ENCODE measurements at places on chromosomes 7 and 10.

DNA sequence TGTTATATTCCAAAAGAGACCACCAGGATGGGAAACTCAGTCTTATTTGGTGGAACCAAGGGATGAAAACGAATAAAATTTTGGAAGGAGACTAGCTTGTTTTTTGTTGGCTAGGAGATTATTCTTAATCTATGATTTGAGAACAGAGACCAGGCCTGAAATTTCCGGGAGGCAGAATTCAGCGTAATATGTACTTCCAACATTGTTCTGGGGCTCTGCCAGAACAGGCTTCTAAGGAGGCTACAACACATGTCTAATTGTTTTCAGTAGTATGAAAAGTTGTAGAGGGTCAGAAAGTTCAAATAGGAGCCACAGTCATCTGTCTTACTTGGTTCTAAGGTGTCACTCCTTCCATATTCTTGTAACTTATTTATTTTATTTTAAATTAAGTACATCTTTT is 1.7 kb downstream of the DDX21 start:
- DNase-seq, result no peak

GRCh38 chr10:46234026-46234425 is 52.8 kb upstream of the ANTXRL start:
- no peak for DNase-seq

DNA sequence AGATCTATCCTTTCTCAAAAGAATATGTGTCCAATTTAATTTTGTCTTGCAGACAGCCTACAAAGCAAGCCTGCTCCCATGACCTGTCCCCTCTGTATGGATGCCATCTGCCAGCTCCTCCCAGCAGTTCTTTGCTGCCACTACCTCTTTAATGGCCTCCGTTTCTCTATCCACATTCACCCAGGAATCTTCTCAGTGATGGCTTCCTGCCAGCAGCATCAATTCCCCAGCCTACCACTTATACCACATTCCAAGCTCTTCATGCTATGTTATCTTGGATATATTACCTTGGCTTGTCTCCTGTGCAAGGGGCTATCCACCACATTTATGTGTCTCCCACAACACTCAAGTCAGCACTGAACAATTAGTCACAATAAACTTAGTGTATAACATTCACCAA is 133.2 kb downstream of the VPS50 start:
- DNase-seq, result no peak

GRCh38 chr7:29345590-29345989 is 151.0 kb downstream of the CHN2 start:
- DNase-seq, result no peak

- DNase-seq, result no peak
Observed at GRCh38 chr10:113978802-113979201, 64.9 kb upstream of the ADRB1 start.

DNA sequence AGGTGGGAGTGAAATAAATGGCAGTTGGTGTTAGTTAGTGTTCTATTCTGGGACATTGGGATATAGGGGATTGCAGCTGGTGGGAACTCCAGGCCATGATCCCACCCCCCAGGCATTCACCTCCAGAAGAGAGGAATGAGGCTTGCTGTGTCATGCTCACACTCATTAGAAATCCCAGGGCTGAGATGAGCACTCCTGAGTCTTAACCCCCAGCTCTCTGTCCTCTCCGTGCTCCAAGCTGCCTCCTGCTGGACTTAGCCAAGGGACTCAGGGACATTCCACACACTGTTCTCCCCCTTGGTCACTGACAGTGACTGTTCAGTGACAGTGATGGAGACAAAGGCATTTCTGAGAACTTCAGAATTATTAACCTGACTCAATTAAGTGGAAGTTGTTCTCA is 21.5 kb downstream of the CYP26A1 start:
- no peak for DNase-seq

DNA sequence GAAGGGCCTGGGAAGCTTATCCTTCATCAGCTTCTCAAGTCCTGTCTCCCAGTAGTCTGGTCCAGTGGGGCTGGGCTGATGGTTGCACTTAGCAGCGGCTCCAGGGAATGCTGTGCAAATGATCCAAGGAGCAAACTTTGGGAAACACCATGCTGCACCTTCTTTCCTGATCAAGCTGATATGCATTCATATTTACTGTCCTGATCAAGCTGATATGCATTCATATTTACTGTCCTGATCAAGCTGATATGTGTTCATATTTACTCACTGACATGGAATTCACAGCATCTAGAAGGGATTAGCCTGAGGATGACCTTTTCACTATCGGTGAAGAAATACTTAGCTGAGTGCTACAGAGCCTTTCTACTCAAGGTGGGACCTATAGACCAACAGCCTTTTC is 330.7 kb downstream of the BMPER start:
- no peak for DNase-seq

GRCh38 chr10:25048450-25048849 is 32.0 kb downstream of the THNSL1 start:
- DNase-seq, result no peak

DNA sequence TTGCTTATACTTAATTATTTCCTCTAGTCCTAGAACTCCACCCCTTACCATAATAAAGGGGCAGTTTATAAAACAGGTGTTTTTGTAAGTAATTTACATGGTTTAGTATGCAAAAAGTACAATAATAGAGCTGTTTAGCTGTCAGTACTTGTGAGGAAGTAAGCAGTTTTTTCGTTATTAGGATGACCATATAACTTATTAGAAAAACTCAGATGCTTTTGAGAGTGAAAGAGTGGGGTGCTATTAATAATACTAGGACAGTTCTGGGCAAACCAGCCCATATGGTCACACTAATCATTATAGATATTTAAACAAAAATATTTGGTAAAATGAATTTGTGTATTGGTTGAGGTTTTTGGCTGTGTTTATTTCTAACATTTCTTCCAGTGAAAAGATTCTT is 201.9 kb upstream of the KAT6B start:
- no peak for DNase-seq

GRCh38 chr7:29825775-29826529 is 19.6 kb downstream of the WIPF3 start:
- DNase-seq, result no peak

GRCh38 chr7:15778191-15778590 is 91.7 kb upstream of the MEOX2 start:
- no peak for DNase-seq

DNA sequence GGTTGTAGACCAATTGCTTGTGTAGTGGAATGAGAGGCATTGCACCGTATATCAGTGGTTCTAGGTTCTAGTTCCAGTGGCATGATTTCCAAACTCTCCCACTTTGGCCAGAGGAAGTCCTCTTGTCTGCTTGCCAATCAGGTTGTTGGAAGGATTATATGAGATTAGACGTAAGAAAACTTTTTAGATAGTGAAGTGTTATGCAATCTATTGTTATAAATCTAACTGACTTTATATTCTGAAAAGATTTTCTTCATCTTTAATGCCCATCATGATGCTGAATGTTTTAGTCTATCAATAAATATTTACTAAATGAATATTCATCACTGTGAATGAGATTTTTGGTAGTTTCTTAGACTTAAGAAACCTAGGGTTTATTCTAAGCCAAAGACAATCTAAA is 152.6 kb downstream of the TFPI2 start:
- no peak for DNase-seq

DNA sequence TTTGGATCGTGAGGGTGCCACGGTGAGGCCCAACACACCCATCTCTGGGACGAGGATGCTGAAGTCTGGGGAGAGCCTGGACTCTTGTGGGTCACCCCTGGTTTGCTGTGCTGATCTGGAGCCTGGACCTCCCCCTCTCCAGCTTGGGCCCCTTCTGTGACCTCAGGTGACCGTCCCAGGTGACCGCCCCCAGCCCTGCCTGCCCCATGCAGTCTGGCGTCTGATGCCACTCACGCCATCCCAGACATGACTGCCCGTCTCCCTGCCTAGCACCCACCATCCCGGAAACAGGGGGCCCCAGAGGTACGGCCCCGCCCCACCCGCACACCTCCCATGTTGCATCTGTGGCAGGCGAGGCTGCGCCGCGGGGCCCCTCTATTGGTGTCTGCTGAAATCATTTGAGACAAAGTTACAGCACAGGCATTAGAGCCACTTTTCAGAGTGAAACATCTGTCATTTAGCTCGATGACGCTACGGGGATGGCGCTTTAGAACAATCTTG is 21.1 kb downstream of the UNCX start:
- DNase-seq, result no peak

DNA sequence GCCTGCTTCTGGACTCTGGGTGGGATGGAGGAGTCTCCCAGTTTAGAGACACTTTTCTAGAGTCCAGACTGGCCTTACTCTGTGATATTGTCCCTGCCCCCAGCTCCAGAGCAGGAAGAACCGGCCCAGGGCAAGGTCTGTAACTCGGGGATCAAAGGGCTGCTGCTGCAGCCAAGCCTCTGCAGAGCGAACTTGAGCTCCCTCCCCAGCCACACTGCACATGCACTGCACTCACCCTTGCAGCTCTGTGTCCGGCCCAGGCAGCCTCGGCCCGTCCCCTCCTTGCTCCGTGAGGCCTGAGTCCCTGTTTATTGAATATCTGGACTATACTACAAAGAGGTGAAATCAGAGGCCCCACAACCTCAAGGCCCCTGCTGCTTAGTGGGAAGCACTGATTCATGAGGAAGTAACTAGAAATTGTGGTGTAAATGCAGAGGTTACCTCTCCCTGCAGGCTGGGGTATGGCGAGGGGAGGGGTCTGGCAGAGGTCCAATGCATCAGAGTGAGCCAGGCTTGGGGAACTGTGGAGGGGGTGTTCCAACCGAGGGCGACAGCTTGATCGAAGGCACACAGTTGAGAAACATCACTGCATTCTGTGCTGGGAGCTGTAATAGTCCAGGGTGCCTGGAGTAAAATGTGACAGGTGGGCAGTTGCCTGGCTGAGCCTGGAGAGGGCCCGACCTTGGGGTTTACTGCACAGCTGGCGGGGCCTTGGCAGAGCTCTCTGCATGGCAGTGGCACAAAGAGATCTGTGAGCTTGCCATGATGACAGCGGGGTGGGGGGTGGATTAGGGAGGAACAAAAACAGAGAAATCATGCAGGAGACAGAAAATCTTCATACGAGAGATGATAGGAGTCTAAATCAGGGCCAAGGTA is 49.1 kb downstream of the AOC1 start:
- no peak for DNase-seq

DNA sequence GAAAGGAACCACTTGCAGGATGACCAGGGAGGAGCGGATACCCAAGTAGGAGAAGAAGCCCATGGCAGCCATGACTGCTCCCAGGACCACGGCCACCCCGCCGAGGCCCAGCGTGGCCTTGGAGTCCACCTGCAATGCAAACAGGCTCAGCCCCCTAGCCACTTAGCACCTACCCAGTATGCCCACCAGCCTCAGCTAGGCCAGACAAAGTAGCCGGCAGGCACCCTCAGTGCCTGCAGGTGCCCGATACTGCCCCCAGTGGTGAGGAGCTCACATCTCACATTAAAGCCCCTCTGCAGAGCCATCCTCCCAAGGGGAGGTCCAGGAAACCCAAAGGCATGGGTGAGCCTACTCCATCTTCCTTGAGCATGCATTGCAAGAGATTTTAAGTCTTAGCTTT is 6.6 kb downstream of the NPC1L1 start:
- no peak for DNase-seq

DNA sequence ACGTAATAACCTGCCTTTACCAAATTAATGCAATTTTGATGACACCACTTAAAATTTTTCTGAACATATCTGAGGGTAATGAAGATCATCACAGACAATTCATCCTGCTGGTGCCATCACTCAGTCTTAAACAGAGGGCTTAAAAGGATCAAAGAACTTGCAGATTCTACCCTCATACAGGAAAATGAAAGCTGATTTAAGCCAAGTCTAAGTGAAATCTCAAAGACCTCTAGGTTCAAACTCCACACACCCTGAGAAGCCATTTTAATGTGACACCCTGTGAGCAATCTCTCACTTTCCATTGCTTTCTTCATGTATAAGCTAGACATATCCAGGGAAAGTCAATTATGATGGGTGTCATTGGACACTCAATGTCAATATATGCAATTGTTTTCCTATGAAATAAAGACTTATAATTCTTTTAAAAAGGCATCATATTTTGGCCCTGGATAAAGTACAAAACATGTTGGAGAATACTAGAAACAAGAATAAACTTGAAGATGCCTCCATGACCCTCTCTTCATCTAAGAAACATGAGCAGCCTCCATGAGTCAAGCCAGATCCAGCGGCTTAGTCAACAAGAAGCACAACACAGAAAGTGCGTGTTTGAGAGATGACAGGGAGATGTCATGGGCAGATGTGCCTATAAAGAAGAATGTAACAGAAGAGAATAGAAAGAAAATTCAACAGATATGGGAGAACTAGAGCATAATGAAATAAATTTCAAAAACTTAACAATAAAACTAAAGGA is 291.9 kb downstream of the PARD3 start:
- DNase-seq, result no peak

DNA sequence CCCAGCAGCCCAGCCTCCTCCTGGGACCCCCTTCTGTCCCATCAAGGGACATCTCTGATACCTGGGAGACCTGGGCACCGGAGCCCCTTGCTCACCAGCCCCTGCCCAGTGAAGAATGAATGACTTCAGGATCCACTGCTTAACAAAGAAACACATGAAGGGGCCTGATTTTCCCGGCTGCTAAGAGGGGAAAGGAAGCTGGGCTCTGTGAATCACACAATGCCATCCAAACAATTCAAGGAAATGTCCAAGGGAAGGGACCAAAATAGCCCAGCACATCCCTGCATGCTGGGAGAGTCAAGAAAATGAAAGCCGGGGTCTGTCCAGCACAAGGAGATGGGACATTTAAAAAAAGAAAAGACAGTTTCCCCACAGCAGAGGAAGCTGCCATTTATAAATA is 128.7 kb upstream of the JCAD start:
- DNase-seq, result no peak

- DNase-seq, result no peak
Observed at GRCh38 chr10:28996947-28997551, 291.8 kb upstream of the LYZL1 start.

DNA sequence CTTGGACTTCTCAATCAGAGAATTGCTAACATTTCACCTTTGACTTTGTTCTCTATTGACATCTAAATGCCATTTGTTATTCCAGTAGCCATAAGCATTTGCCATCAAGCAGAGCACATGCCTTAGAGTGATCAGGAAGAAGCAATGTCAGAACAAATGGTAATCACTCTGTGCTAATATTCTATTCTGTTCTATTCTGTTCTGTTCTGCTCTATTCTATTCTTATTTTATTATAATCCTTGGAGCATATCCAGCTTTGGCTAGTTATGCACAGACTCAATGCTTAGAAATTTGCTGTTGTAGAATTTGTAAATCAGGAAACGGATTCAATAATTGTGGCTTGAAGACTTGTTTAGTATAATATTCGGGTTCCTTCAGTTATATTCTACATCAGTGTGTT is 175.4 kb downstream of the EXOC4 start:
- no peak for DNase-seq
